ENCODE measurements at places on chromosomes 1 and 21. TPM values are rescaled to one million over a fixed set of nuclear protein-coding genes. Genes with fewer than 3 reads are reported as not detected.

- no peak for DNase-seq
Observed at GRCh38 chr1:214193691-214194090, 87.3 kb upstream of the SMYD2 start.

The LCE3D gene
- total RNA-seq, result not detected

The SUSD4 gene
- total RNA-seq, result 0.85 TPM

DNA sequence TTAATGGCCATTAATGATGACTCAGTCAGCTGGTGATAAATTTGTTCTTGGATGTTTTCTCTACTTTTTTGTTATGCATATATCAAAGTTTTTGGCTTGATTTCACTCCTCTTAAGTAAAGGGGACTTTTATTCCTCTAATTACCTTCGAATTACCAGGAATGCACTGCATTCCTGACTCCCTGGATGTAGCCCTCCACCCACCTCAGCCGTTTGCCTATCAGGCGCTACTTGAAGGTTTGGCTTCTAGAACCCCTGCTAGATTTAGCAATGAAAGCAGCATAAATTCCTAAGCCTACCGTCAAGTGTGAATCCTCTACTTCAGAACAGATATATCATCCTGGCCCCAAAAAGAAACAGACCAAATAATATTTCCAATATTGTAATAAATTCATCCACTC is 387.8 kb upstream of the ADGRL2 start:
- DNase-seq, result no peak

DNA sequence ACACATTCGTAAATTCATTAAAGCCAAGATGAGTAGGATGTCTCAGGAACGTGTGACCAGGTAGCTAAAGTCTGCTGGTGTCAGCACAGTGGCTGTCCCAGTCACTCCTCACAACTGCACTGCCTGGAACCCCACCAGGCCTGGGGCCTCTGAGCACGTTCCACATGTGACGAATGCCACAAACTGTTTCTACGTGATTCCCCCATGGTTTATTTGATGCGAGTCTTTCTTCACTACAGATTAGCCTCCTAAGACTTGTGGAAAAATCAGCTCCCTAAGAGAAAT is 33.2 kb downstream of the PRDM15 start:
- DNase-seq, result no peak

- no peak for DNase-seq
Observed at GRCh38 chr1:233057836-233058235, 107.4 kb downstream of the NTPCR start.

DNA sequence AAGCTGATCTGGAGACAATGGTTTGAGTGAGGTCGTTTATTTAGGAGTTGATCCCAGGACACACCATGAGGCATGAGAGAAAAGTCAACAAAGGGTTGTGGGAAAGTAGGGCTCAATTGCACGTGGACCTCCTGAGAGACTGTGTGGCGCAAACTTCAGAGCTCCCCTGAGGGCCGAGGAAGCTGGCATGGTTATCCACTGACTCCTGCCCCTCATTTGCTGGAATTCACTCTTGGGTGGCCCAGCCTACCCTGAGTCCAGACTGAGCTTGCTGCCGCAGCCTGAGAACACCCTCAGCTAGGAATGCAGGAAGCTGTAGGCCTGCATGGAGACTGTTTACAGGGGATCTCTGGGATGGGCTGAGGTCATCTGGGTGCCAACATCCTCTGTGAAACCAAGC is 301.0 kb downstream of the RWDD3 start:
- DNase-seq, result no peak

GRCh38 chr1:174217787-174218574 is 58.7 kb downstream of the RABGAP1L start:
- DNase-seq, result no peak

DNA sequence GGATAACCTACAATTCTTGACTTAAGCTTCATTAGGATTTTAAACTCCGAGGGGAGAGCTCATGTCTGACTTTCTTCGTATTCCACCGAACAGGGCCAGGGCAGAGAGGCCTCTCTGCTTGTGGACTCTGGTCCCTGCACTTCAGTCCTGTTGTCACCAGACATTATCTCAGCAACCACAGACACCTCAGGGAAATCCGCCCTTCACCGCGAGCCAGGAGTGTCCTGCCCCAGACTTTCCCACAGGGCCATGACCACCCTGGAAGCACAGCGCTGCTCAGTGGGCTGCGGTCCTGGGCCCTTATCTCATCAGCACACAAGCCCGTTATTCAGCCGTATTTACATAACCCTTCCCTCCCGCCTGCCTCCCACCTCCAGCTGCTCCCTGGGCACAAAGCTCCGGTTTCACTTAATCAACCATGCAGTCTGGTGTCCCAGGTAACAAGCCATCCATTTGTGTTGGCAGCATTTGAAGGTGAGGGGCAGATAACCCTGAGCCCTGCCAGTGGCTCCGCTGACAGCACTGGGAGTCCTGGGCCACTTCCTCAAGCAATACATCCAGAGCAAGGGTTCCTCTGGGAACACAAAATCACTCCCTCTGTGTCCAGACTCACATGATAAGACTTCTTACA is 122.8 kb upstream of the RAB4A start:
- no peak for DNase-seq

GRCh38 chr1:33984906-33985565 is 121.2 kb downstream of the HMGB4 start:
- no peak for DNase-seq

DNA sequence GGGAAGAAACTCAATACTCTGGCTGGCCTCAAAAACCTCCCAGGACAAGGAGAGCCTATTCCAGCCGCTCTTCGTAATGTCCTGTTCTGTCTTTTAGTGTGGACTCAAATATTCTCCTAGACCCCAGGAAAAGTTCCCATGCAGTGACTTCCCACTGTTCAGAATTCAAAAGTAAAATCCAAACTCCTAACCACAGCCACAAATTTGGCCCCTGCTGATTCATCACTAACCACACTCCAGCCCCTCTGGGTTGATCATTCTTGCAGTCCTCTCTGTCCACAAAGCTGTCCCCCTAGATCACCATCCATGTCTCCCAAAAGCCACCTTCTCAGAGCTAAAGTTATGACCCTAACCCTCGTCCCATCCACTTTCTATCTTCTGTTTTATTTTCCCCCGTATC is 5.1 kb downstream of the CTNNBIP1 start:
- DNase-seq, result no peak

The FCER1G gene
- not detected for total RNA-seq

The MIXL1 gene
- total RNA-seq, result 0.17 TPM

DNA sequence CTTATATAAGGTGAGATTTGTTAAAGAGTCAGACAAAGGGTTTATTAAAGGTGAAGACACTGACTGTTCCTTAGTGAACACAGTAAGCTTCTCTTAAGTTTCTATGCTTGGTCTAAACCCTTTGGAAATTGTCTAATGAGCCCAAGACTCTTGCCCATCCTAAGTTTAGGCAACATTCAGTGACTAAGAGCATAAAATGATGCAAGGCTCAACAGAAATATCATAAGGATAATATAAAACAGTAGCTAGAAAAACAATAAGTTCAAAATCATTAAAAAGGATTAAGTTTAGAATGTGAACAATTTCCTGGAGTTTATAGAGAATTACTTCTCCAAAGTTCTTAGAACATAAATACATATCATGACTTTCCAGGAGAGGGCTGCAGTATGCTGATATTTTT is 108.9 kb upstream of the PDC start:
- DNase-seq, result no peak

DNA sequence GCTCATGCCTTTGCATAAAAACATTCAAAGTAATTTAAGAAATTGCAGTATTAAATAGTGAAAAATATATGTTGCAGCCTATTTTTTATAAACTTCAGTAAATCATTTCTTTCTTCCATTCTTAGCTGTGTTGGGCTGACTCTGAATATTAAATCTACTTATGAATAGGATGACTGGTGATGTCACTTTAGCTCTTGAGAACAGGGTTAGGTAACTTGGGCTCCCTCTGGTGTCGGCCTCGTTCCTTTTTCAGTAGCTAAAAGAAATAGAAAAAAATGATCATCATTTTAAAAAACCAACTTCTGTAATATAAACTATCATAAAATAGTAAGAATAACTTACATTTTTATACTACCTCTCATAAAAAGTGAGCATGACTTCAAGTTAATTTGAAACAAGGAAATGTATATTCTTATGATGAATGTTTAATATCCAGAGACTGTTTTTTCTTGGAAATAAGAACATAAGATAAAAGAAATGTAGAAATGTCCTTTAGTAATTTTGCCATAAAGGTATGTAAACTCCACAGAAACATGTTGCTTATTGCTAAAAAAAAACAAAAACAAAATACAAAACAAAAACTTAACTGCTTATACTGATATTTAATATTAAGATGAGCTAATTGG is 26.8 kb upstream of the NCAM2 start:
- DNase-seq, result no peak

DNA sequence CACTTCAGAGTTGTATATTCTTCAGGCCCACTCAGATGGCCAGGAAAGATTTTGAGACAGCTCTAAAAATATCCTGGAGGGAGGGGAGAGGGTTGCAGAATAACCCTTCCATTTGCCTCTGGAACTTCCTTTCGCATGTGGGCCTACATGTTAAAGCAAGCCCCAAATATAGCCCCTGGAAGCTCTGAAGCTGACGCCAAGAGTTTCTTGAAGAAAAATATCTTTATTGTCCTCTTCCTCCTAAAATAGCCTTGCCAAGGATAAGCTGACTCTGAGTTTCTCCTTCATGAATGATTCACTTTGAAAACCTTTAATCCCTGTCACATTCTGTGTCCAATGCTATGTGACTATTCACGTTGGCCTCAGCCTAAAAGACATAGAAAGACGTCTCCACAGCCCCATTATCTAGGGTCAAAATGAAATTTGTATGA is 6.4 kb downstream of the C1orf116 start:
- DNase-seq, result no peak

DNA sequence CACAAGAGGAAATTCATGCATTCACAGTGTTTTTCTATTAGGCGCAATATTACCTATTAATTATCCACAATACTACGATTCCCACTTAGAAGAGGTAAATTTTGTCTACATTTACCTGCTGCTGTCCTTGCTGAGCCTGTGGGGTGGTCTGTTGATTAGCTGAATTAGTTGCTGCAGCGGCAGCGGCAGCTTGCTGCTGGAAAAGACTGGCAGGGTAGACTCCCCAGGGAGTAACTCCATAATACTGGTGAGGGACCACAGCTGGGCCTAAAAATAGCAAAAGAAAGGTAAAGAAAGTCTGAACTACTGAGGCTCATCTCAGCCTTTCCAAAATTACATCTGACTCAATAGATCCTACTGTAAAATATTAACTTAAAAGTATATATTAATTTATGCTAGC is 66.0 kb upstream of the SDC3 start:
- DNase-seq, result no peak

GRCh38 chr1:174964972-174965361 is 34.8 kb upstream of the CACYBP start:
- DNase-seq, result no peak

- DNase-seq, result no peak
Observed at GRCh38 chr1:180280617-180281016, 50.6 kb downstream of the LHX4 start.

DNA sequence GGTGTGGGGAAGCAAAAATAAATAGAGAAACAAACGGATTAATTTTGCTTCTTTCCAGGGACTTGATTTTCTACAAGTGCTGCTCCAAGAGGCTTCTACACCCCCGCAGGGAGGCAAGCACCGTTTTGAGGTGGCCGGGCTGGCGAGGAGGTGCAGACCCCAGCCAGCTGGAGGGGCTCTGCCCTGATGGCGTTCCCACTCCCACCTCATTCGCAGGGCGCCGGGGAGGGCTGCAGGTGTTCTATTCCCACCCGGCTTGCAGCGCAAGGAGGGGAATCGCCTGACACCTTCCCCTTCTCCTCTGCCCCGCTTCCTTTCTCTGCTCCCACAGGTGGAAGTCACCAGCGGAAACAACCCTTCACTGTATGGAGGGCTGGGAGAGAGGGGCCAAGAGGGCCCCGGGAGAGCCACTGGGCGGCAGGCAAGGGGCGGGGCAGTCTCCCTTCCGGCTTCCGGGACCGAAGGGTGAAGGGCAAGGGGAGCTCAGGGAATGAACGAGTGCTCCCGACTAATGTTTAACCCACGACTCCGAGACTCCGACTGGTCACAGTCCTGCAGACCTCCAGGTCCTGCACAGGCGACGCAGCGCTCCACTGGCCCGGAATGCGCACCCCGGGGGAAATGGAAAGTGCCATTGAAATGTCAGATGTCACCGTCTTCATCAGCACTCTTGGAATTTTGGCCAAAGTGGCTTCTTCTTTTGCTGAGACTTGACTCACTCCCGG is 29.1 kb downstream of the TEX35 start:
- DNase-seq, result no peak

The SELL gene
- total RNA-seq, result not detected

DNA sequence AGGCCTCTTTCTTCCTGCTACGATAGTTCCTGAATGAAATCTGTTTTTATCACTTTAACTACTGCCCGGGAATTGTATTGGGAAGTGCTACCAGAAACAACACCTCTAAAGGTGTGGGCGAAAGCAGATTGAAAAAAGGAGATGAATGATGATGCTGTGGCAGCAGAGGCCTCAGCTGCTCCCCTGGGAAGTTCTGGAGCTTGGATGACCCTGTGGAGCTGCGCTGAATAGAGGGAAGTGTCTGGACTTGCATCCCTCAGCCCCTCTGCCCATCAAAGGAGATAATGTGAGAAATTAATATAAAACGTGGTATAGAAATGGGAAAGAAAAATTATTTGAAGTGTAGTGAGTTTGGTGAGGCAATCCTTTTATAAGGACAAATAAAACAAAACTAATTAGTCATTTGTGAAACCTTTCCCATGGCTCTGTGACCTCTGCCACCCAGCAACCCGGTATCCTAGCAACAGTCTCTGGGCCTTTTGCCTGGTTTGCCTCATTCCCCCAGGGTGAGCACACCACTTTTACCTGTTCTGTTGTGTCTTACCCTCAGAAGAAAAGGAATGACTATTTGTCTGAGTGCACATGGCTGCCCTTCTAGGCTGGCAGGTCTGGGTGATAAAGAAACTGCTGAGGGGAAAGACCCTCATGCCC is 21.3 kb downstream of the OVAAL start:
- DNase-seq, result no peak

DNA sequence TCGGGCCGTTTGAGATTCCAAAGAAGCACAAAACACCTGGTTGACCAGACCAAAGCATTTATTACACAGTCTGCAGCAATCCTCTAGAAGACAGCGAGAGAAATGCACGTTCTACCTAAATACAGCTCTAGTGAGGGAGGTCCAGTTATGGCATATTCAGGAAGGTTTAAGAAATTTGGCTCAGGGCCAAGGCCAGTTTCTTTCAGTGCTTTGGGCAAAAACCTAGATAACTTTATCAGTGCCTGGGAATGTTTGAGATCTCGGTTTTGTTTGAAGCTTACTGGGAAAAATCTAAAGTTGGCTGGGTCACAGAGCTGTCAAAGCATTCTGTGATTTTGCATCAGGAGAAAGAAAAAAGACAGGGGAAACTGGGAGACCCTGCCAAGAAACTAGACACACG is 514.0 kb upstream of the TMPRSS15 start:
- DNase-seq, result no peak
